GM23248 (cell line): ENCODE measurements at places on chromosomes 6 and 20. TPM values are rescaled to one million over a fixed set of nuclear protein-coding genes. Genes with fewer than 3 reads are reported as not detected.

Gene CYP21A2
- total RNA-seq = not detected in 2 replicates

Gene SGK2
- total RNA-seq = not detected in 2 replicates

Gene BPI
- not detected in 2 replicates for total RNA-seq

Gene POLR1C
- 24.9 and 38.7 TPM in 2 replicates for total RNA-seq

Gene NOX3
- total RNA-seq = not detected in 2 replicates

GRCh38 chr6:99612551-99613408 is 6.1 kb downstream of the PRDM13 start:
- H3K36me3 ChIP-seq = no peaks in the 10 kb centered on the region
- peaks cover 95% of the 10 kb centered on the region for H3K27me3 ChIP-seq
- no peak for DNase-seq
- H3K4me3 ChIP-seq = peak overlapping the region; percentile 51

GRCh38 chr6:33235221-33235634 is 26.9 kb downstream of the RING1 start:
- H3K27me3 ChIP-seq = peaks cover 38% of the 10 kb centered on the region
- no peak overlapping the region for H3K4me3 ChIP-seq
- no peak for DNase-seq
- H3K4me1 ChIP-seq = no peaks in the 10 kb centered on the region

- no peak overlapping the region for H3K27ac ChIP-seq
- peak; percentile 62 for DNase-seq
- H3K27me3 ChIP-seq = no peaks in the 10 kb centered on the region
- no peaks in the 10 kb centered on the region for H3K36me3 ChIP-seq
These were observed 40.4 kb upstream of the TINAG start for GRCh38 chr6:54267798-54268197.

- peaks cover 18% of the 10 kb centered on the region for H3K4me1 ChIP-seq
- no peak overlapping the region for H3K4me3 ChIP-seq
- DNase-seq = no peak
- no peaks in the 10 kb centered on the region for H3K27me3 ChIP-seq
These were observed 519.9 kb downstream of the UTRN start for GRCh38 chr6:144805049-144805448.

DNA sequence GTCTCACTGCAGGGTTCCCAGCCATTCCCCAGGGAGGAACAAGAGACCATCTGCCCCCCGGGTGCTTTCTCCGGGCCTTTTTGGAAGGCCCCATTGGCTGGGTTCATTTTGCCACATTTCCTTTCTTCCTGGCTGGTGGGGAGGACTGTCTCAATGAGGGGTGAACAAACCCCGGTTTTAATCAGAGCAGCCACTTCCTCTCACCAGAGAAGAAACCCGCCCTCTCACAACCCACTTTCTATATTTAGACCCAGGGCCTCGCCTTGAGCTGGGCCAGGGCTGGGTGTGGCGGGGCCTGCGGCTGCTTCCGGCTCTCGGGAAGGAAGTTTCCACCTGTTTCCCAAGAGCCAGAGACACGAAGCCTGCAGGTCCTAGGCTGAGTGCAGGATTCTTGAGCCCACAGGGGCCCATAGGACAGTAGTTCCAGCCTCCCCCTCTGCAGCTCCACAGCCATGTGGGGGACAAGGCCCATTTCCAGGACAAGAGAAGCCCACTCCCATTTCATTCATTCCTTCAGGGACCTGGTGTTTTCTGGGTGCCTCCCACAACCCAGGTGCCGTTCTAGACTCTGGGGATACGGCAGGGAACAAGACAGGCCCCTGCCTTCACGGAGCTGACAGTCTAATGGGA is 41.8 kb downstream of the RBM38 start:
- no peaks in the 10 kb centered on the region for H3K4me1 ChIP-seq
- no peaks in the 10 kb centered on the region for H3K36me3 ChIP-seq

GRCh38 chr6:139030228-139030963 is 1.9 kb downstream of the ABRACL start:
- peaks cover 6% of the 10 kb centered on the region; the same call in 1 of the 2 replicates for H3K36me3 ChIP-seq
- H3K4me3 ChIP-seq = peak overlapping the region; percentile 88
- no peak overlapping the region for H3K27ac ChIP-seq
- no peak for DNase-seq
- H3K27me3 ChIP-seq = no peaks in the 10 kb centered on the region
- H3K4me1 ChIP-seq = peaks cover 8% of the 10 kb centered on the region; the same call in 1 of the 2 replicates

DNA sequence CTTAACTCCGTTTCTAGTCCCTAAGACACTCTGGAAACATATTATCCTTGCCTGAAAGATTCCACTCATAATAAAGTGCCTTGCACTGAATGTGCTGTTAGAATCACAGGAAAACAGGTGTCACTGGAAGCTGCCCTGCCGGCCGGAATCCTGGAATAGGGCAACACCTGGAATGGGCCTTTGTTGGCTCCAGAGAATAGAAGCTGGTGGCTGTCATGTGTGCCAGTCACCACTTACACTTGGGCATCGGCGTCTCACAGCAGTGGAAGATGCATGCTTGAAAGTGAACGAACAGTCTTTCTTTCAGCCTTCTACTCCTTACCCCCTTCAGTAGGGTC is 90.8 kb upstream of the AFDN start:
- no peaks in the 10 kb centered on the region for H3K27me3 ChIP-seq
- H3K36me3 ChIP-seq = no peaks in the 10 kb centered on the region
- no peak overlapping the region for H3K4me3 ChIP-seq
- no peak for DNase-seq
- H3K4me1 ChIP-seq = no peaks in the 10 kb centered on the region
- no peak overlapping the region for H3K27ac ChIP-seq

DNA sequence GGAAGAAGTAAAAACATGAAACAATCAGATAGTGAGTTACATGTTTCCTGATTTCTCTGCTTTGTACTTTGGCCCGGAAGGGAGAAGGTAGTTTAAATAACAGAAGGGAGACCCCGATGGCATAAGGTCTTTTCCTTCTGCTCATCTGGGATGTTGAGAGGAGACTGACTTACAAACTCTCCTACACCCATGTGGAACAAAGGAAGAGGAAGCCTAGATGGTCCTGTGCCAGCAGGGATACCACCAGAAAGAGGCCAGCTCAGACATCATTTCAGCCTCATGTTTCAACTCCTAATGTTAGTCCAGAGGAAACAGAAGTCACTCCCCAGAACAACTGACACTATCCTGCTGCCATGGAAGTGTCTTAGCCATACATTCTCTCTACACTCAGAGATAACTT is 250.7 kb upstream of the NOX3 start:
- no peak for DNase-seq
- no peaks in the 10 kb centered on the region for H3K27me3 ChIP-seq
- H3K36me3 ChIP-seq = no peaks in the 10 kb centered on the region
- no peaks in the 10 kb centered on the region for H3K4me1 ChIP-seq
- H3K4me3 ChIP-seq = no peak overlapping the region

- peak; percentile 98 for DNase-seq
- peak overlapping the region; percentile 95 for H3K27ac ChIP-seq
- H3K4me1 ChIP-seq = peaks cover 18% of the 10 kb centered on the region
- H3K36me3 ChIP-seq = no peaks in the 10 kb centered on the region
- H3K27me3 ChIP-seq = no peaks in the 10 kb centered on the region
These were observed 10.9 kb upstream of the LPIN3 start for GRCh38 chr20:41329435-41330342.

- H3K4me3 ChIP-seq = no peak overlapping the region
- no peak for DNase-seq
- no peak overlapping the region for H3K27ac ChIP-seq
- H3K4me1 ChIP-seq = peaks cover 9% of the 10 kb centered on the region
- H3K27me3 ChIP-seq = no peaks in the 10 kb centered on the region; the same call in 1 of the 2 replicates
- H3K36me3 ChIP-seq = no peaks in the 10 kb centered on the region
These were observed 54.9 kb downstream of the CPNE5 start for GRCh38 chr6:36784376-36784636.

DNA sequence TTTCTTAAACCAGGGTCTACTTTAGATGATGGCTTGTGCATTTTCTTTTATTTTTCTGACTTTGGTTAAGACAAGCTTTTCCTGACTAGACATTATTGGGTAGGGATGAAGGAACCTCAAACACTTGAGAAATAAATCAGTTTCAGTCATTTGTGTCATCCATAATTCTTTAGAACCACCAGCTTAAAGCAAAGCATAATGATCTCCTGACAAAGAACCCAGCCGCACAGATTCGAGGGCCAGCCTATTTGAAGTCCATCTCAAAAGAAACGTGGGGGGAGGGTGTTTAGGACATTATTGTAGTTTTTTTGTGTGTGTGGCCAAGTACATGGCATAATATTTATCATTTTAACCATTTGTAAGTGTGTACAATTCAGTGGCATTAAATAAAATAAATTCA is 6.3 kb upstream of the TCP11 start:
- no peaks in the 10 kb centered on the region for H3K36me3 ChIP-seq
- H3K27ac ChIP-seq = no peak overlapping the region
- H3K4me1 ChIP-seq = peaks cover 36% of the 10 kb centered on the region
- no peaks in the 10 kb centered on the region for H3K27me3 ChIP-seq
- no peak overlapping the region for H3K4me3 ChIP-seq
- no peak for DNase-seq

GRCh38 chr6:136317021-136317694 is 27.5 kb upstream of the BCLAF1 start:
- no peak overlapping the region for H3K4me3 ChIP-seq
- no peak overlapping the region for H3K27ac ChIP-seq
- H3K27me3 ChIP-seq = no peaks in the 10 kb centered on the region
- H3K36me3 ChIP-seq = no peaks in the 10 kb centered on the region

- no peak for DNase-seq
- H3K4me3 ChIP-seq = no peak overlapping the region
- no peak overlapping the region for H3K27ac ChIP-seq
- no peaks in the 10 kb centered on the region for H3K4me1 ChIP-seq
- no peaks in the 10 kb centered on the region for H3K36me3 ChIP-seq
These were observed 2.9 kb downstream of the BIRC7 start for GRCh38 chr20:63238514-63239125.

- no peaks in the 10 kb centered on the region for H3K27me3 ChIP-seq
- H3K4me3 ChIP-seq = no peak overlapping the region
- no peak overlapping the region for H3K27ac ChIP-seq
- no peaks in the 10 kb centered on the region for H3K4me1 ChIP-seq
- no peaks in the 10 kb centered on the region; the same call in 1 of the 2 replicates for H3K36me3 ChIP-seq
- no peak for DNase-seq
These were observed 37.3 kb downstream of the PYGB start for GRCh38 chr20:25285091-25285647.

DNA sequence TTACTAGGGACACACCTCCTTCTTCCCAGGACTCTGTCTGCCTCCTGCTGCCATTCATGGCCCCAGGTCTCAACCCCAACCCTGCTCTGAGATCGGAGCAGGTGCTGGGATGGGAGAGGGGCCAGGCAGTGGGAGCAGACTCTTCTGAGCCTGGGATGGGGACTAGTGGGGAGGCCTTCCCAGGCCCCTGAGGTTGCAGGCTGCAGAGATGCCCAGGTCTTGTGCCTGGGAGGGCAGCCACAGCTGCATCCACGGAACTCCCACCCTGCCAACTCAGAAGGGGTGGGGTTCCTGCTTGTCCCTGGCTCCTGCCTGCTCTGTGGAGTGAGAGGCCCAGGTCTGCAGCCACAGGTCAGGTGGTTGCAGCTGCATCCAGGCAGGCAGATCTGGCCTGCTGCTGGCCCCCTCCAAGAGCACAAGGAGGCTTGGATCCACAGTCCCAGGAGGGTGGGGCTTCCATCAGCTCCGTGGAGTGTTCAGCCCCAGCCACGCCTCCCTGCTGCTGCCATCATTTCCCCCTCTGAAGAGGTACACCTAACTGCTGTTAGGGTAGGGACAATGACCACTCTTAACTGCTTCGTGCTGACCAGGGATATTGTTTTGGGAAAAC is 2.9 kb upstream of the SLC22A1 start:
- H3K36me3 ChIP-seq = no peaks in the 10 kb centered on the region
- no peak overlapping the region for H3K4me3 ChIP-seq
- DNase-seq = no peak

DNA sequence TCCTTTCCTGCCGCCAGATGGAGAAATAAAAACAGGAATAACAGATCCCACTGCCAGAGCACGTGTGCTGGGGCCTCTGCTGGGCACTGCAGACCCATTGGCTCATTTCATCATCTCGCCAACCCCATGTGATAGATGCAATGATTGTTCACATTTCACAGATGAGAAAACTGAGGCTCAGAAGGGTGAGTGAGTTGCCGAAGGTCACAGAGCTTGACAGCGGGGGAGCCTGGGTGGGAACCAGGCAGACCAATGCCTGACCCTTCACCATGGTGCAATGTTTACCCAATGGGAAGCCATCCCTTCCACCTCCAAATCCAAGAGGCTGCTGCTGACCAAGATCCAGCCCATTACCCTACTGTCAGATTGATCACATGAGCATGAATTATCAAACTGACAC is 105.1 kb downstream of the JPH2 start:
- H3K27ac ChIP-seq = no peak overlapping the region
- H3K27me3 ChIP-seq = no peaks in the 10 kb centered on the region
- H3K4me1 ChIP-seq = peaks cover 10% of the 10 kb centered on the region
- H3K36me3 ChIP-seq = no peaks in the 10 kb centered on the region

DNA sequence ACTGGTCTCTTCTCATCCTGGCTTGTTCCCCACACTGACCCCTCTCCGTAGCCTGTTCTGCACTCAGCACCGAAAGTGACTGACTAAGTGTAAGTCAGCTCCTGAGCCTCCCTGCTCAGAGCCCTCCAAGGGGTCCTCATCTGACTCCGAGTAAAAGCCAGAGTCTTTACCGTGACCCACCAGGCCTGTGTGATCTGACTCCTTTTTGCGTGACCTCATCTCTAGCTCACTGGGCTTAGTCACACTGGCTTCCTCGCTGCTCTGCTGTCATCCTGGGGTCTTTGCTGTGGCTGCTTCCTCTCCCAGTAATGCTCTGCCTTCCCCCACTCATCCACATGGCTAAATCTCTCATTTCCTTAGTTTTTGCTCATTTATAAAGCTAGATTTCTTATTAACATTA is 116.6 kb downstream of the PLCB4 start:
- H3K27me3 ChIP-seq = no peaks in the 10 kb centered on the region
- H3K27ac ChIP-seq = no peak overlapping the region
- no peaks in the 10 kb centered on the region for H3K36me3 ChIP-seq
- peak; percentile 60 for DNase-seq
- no peak overlapping the region for H3K4me3 ChIP-seq
